Upper lobe of left lung (tissue), 6 donors: ENCODE measurements at places on chromosomes 2 and 18. TPM values are rescaled to one million over a fixed set of nuclear protein-coding genes. Genes with fewer than 3 reads are reported as not detected.

Gene HRH4
- 0.74 TPM for total RNA-seq

DNA sequence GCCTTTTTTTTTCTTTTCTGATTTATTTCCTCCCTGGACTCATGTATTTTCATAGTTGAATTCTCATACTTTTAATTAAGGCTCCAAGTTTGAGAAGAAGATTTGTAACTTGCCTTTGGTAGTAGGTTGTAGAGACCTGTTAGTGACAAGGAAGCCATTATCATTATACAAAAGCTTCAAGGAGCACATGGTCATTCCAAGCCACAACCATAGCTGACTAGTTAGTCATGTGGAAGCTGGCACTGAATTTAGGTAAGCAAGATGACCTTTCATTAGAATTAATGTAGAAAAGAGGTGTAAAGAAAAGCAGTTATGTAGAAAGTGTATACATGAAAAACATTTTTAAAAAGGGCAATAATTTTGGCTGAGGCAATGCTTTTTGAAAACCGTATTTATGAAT, 89.7 kb downstream of the LRP1B start:
- DNase-seq, result no peak

- no peak for DNase-seq
Measured at GRCh38 chr2:214995926-214996670, 142.3 kb downstream of the ABCA12 start.

DNA sequence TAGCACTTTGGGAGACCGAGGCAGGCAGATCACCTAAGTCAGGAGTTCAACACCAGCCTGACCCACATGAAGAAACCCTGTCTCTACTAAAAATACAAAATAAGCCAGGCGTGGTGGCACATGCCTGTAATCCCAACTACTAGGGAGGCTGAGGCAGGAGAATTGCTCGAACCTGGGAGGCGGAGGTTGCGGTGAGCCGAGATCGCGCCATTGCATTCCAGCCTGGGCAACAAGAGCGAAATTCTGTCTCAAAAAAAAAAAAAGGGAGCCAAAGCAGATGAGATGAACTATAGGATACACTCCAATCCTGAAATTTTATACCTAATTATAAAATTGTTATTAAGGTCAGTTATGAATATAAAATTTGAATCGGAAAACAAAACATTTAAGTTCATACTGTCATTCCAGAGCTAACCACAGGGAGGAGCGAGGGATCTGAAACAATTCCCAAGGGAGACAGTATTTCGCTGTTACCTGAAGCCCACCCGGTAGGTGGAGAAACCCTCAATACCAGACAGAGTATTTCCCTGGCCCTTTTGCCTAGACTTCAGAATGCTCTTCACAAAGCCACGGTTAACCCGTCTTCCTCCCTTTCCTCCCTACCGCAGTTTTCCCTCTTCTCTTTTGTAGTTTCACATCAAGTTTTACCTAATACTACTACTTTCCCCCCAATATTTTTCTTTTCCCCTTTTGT, 1.4 kb downstream of the PPM1G start:
- no peak for DNase-seq

Gene COL4A3
- 93.6 TPM for total RNA-seq

GRCh38 chr2:188819792-188820191, 154.4 kb upstream of the COL3A1 start:
- DNase-seq, result no peak

Gene FOXD4L1
- total RNA-seq, result 0.43 TPM
